Natural killer cell (primary cell): ENCODE measurements at places on chromosomes 16 and 17. TPM values are rescaled to one million over a fixed set of nuclear protein-coding genes. Genes with fewer than 3 reads are reported as not detected.

NOMO2 gene
- 73.5 TPM for total RNA-seq

CEP20 gene
- 21.4 TPM for total RNA-seq

KRT33B gene
- not detected for total RNA-seq

PPP1R27 gene
- not detected for total RNA-seq

TNS4 gene
- 0.94 TPM for total RNA-seq

SCGB1C2 gene
- not detected for total RNA-seq

- H3K27me3 ChIP-seq = no peaks in the 10 kb centered on the region
- no peak overlapping the region for H3K27ac ChIP-seq
- no peaks in the 10 kb centered on the region for H3K36me3 ChIP-seq
Measured at GRCh38 chr17:66397486-66397885, 95.1 kb downstream of the PRKCA start.

DNA sequence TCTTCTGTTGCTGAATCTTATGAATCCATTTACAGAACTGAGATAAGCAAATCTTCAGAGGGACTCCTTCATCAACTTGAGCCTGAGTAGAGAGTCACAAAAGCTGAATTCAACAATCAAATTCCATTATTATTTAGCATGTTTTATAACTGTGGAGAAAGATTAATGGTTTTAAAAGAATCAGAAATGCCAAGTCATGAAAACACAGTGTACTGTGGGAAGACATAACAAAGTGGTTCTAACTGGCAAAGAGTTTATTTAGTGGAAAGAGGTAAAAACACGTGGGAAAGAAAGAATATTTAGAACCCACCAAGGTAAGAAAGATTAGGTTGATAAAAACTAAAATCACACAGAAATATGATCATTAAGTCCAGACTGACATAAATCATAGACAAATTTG lies 5.0 kb downstream of the ERI2 start:
- no peaks in the 10 kb centered on the region for H3K36me3 ChIP-seq
- H3K27ac ChIP-seq = no peak overlapping the region
- peaks cover 5% of the 10 kb centered on the region for H3K4me1 ChIP-seq
- H3K4me3 ChIP-seq = no peak overlapping the region

DNA sequence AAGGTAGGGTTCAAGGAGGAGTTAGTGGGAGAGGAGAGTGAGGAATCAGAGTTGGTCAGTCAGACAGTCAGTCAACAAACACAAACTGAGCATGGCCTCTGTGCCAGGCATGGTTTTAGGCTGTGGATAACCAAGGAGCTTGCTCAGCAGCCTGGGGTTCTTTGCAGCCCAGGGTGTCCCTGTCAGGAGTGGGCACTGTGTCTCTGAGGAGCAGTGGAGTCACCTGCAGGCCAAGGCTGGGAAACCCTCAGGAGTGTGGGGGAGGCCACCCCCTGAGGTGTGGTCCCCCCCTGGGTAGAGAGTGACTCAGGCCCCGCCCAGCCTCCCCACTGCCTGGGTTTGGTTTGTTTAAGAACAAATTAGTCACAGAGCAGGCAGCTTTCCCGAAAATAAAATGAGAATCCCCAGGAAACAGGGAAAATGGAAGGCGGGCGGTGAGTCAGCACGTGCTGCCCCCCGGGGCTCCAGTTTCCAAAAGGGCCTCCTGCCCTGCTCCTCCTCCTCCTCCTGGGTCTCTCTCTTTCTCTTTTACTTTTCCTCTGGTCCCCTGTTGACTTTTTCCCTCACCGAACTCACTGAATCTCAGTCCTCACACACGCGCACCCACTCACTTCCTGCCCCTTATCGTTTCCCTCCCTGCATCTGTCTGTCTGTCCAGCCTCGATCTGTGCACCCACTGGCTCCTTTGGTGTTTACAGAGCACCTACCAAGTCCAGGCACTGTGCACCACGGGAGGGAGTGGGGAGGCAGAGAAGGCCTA lies 44.3 kb downstream of the SOCS3 start:
- no peaks in the 10 kb centered on the region for H3K36me3 ChIP-seq
- H3K27me3 ChIP-seq = peaks cover 6% of the 10 kb centered on the region
- peak; percentile 45 for DNase-seq
- H3K27ac ChIP-seq = no peak overlapping the region
- peaks cover 33% of the 10 kb centered on the region for H3K4me1 ChIP-seq
- H3K4me3 ChIP-seq = no peak overlapping the region

GRCh38 chr17:81189670-81190530 lies 23.9 kb upstream of the AATK start:
- no peak overlapping the region for H3K27ac ChIP-seq
- no peak overlapping the region for H3K4me3 ChIP-seq
- H3K36me3 ChIP-seq = no peaks in the 10 kb centered on the region
- H3K27me3 ChIP-seq = no peaks in the 10 kb centered on the region
- DNase-seq = no peak
- no peaks in the 10 kb centered on the region for H3K4me1 ChIP-seq

- H3K27me3 ChIP-seq = peaks cover 11% of the 10 kb centered on the region
- H3K36me3 ChIP-seq = no peaks in the 10 kb centered on the region
- H3K4me1 ChIP-seq = peaks cover 20% of the 10 kb centered on the region
- no peak overlapping the region for H3K4me3 ChIP-seq
- DNase-seq = no peak
Measured at GRCh38 chr17:9643611-9644010, 1.7 kb upstream of the USP43 start.

DNA sequence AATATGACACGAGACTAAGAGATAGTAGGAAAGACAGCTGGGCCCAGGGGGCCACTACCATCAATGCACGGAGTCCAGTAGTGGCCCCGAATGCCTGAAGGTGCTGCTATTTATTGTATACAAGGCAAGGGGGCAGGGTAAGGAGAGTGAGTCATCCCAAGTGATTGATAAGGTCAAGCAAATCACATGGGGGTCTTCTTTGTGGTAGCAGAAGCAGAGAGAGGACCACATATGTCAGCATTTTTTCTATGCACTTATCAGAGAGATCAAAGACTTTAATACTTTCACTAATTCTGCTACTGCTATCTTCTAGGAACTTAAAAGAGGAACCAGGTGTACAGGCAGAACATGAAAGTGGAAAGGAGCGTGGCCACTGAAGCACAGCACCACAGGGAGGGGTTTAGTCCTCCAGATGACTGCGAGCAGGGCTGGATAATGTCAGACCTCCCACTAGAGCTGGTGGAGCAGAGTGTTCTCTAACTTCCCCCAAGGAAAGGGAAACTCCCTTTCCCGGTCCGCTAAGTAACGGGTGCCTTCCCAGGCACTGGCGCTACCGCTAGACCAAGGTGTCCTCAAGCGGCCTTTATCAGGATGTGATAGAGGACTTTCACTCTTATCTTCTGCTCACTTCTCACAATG lies 26.4 kb upstream of the ARL4D start:
- no peak overlapping the region for H3K4me3 ChIP-seq
- H3K36me3 ChIP-seq = no peaks in the 10 kb centered on the region
- no peak for DNase-seq

DNA sequence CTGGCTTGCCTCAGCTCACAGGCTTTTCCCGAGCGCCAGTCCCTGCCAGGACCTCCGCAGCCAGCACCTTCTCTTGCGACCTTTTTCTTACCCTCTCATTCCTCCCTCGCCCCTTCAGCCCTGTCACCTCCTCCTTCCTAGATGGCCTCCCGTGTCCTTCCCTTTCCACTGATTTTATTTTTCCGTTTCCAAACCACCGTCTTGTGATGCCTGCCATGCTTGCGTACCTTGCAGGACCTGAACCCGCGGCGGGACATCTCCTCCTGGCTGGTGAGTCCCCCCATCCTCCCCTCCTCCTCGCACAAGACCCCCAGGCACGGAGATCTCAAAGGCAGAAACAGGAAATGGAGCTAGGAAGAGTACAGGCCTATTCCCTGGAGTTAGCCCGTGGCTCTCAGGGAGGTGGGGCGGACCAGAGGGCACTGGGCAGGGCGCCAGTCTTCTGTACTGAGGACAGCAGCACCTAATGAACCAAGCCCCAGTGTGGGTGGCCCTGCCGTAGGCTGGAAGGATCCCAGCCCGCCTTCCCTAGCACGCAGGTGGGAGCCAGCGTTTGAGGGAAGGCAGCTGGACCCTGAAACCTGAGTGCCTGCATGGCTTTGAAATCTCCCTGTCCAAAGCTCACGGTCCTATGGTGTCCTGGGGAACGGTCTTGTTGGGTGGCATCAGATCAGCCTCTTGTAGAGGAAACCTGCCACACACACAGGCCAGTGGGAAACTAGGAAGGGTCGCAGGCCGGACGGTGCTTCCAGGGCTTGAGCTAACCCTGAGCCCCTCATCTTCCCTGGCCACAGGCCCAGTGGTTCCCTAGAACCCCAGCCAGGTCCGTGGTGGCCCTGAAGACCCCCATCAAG lies 612 bp downstream of the CISD3 start:
- peaks cover 80% of the 10 kb centered on the region for H3K4me1 ChIP-seq
- H3K27ac ChIP-seq = peak overlapping the region; percentile 67
- peak; percentile 51 for DNase-seq
- peak overlapping the region; percentile 69 for H3K4me3 ChIP-seq
- no peaks in the 10 kb centered on the region for H3K27me3 ChIP-seq

DNA sequence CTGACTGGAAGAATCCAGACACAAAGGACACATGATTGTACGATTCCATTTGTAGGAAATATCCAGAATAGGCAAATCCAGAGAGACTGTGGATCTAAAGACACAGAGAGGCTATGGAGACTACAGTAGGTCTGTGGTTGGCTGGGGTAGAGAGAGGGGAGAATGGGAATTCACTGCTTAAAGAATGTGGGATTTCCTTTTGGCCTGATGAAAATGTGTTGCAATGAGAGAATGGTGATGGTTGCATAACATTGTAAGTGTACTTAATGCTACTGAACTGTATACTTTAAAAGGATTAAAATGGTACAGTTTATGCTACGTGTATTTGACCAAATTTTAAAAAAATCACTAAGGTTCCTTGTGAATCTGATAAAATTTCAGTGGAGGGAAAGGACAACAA lies 62.1 kb downstream of the GPRC5B start:
- H3K4me3 ChIP-seq = no peak overlapping the region
- no peaks in the 10 kb centered on the region for H3K36me3 ChIP-seq
- no peak overlapping the region for H3K27ac ChIP-seq
- DNase-seq = no peak

DNA sequence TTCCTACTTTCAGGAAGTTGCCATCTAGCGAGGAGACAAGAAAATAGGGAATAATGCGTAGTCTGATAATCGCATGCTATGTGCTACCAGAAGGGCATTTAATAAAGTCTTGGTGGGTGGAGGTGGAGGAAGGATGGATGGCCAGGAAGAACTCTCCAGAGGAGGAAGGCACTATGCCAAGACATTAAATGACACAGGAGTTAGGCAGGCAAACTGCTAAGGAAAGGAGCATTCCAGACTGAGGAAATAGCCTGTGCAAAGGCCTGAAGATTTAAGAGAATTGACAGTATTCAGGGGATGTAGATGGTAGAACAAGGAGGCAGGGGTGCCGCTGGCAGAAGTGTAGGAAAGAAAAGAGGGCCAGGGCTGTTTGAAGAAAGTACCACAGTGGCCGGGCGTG lies 19.3 kb upstream of the ARHGAP44 start:
- no peaks in the 10 kb centered on the region for H3K27me3 ChIP-seq
- H3K27ac ChIP-seq = no peak overlapping the region
- no peaks in the 10 kb centered on the region for H3K36me3 ChIP-seq
- no peaks in the 10 kb centered on the region for H3K4me1 ChIP-seq
- DNase-seq = no peak

DNA sequence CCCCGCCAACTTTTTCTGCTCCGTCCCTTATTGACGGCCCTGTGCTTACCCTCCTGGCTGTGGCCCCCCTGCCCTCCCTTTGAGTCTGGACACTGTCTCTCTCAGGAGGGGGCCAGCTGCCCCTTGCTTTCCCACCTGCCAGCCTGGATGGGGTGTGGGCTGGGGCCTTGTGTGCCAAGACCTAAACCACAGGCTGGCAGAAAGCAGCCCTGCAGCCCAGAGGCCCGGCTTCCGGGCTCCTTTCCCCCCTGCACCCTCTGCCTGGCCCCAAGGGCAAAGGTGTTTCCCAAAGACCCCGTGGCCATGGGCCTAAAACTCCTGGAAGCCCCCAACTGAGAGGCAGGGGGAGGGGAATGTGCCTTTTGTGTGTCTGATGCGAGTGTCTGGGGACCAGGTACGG lies 17.5 kb downstream of the GPT2 start:
- H3K4me1 ChIP-seq = peaks cover 7% of the 10 kb centered on the region
- no peak overlapping the region for H3K27ac ChIP-seq
- H3K36me3 ChIP-seq = no peaks in the 10 kb centered on the region
- no peak overlapping the region for H3K4me3 ChIP-seq
- no peak for DNase-seq
- H3K27me3 ChIP-seq = no peaks in the 10 kb centered on the region

DNA sequence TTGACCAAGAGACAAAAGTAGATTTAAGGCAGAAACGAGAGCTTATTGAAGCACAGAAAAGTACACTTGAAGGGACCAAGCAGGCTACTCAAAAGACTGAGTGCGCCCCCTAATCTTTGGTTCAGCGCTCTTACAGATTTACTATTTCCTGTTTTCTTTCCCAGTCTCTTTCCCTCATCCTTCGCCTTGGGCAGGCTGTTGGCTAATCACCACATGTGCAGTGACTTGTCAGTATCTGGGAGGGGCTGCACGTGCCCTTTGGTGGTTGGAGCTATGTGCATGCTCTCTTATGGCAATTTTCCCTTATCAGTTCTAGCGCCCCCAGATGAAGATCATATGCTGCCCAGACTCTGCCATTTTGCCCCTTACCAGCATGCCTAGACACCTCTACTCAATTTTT lies 35.4 kb upstream of the SHISA6 start:
- H3K27me3 ChIP-seq = no peaks in the 10 kb centered on the region
- H3K4me1 ChIP-seq = no peaks in the 10 kb centered on the region
- no peak overlapping the region for H3K27ac ChIP-seq
- no peak for DNase-seq
- H3K36me3 ChIP-seq = no peaks in the 10 kb centered on the region
- H3K4me3 ChIP-seq = no peak overlapping the region

DNA sequence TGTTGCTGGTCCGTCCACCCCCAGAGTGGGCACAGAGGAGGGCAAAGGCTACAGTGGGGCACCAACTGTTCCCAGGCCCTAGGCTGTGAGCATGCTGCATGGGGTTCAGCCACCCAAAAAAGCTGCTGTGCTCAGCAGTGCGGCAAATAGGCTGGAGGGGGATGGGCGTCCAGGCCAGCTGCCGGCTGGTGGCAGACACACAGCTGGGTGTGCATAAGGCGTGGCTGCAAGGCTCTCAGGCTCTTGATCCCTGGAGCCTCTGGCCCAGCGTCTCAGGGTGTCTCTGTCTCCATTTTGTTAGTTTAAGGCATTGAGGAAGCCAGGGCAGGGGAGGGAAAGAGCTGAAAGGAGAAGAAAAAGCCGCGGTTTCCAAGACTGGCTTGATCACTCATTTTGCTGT lies 8.8 kb downstream of the RPL19 start:
- DNase-seq = no peak
- H3K4me3 ChIP-seq = no peak overlapping the region
- H3K27ac ChIP-seq = no peak overlapping the region
- peaks cover 29% of the 10 kb centered on the region for H3K4me1 ChIP-seq

- no peaks in the 10 kb centered on the region for H3K36me3 ChIP-seq
- no peaks in the 10 kb centered on the region for H3K27me3 ChIP-seq
- H3K4me1 ChIP-seq = peaks cover 3% of the 10 kb centered on the region
- H3K4me3 ChIP-seq = no peak overlapping the region
- no peak overlapping the region for H3K27ac ChIP-seq
- no peak for DNase-seq
Measured at GRCh38 chr17:57412520-57413096, 156.3 kb downstream of the MSI2 start.
